Naive thymus-derived CD8-positive, alpha-beta T cell (primary cell): ENCODE measurements at places on chromosomes 13 and 19.

DNA sequence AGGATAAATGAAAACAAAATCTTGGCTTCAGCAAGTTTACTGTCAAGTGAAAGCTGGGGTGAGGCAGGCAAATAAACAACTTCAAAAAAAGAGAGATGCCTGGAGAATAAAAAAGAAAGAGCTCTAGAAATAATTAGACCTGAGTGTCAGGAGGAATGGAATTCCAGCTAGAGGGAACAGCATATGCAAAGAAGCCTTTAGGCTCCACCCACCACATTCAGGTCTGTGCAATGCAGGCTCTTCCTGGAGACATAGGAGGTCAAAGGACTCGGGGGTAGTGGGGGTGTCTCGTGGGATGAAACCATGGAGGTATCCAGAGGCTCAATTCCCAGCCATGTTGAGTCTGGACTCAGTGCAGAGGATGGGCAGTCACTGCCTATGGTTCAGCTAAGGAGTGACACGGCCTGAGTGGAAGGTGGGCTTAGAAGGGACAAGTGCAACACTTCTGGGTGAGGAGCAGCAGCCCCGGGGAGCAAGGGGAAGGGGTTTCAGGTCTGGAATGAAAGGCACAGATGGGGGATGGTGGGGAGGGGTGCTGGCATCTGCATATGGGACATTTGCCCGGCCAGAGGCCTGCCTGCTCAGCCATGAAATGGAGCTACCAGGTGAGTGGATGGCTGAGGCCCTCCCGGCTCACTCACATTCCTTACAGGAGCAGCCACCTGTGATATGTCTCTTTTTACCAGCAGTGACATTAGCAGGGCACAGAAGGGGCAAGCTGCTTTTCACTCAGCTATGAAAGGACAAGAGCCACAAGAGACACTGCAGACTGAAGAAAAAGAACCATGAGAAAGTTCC is 12.3 kb downstream of the LATS2 start:
- no peak for DNase-seq

- peak; percentile 64 for DNase-seq
Observed at GRCh38 chr13:24270639-24271141, 38.7 kb upstream of the C1QTNF9 start.

GRCh38 chr19:3129112-3129511 is 6.7 kb upstream of the GNA15 start:
- peak; percentile 23 for DNase-seq

DNA sequence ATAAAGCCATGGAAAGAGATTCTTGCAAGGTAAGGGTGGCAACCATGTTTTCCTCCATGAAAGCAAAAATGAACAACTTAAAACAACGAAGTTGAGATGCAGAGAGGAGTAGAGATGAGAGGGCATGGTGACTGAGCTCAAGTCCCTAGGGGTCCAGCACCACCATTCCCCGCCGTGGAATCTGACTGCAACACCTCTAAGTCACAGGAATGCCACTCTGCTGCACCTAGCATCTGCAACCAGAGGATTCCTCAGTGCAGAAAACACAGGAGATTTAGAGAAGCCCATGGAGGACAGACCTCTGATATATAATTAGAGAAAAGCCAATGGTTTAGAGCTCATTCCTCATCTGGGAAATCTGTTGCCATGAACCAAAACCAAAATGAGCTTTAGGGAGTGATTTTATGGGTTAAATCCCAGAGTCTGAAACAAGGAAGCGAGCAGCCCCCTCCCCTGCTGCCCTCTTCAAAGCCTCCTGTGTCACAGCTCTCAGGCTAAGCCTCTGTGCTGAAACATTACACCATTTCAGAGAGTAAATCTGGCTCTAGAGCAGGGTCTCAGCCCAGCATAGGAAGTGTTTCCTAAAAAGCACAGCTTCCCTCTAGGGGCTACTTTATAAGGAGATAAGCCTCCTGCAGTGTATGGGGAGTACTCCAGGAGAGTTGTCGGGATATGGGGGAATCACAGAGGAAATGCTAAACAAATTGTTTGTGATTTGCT is 1043.6 kb downstream of the UQCRFS1 start:
- no peak for DNase-seq

DNA sequence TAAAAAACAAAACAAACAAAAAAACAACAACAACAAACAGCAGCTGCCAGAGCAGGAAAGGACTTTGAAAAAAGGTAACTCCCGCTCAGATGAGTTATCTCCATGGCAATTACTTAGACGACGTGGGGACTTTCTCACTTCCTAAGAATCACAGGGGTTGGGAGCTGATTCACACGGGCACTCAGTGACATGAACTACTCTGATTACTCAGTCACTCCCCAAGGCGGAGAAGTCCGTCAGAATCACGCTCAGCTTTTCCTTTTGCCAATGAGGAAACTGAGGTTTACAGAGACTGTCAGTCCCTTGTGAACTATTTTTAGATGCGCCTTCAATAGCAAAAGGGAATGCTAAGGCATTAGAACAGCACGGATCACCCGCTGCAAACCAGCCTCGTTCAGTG is 32.3 kb upstream of the MATK start:
- no peak for DNase-seq

GRCh38 chr19:38003438-38004185 is 96.6 kb downstream of the SIPA1L3 start:
- DNase-seq = no peak
